ENCODE measurements at places on chromosomes 5 and 9.

- no peak for DNase-seq
Observed at GRCh38 chr5:1270933-1271914, 23.6 kb downstream of the TERT start.

GRCh38 chr5:90844931-90845330 is 286.3 kb downstream of the ADGRV1 start:
- DNase-seq: no peak

GRCh38 chr5:158917731-158918130 is 182.0 kb downstream of the EBF1 start:
- DNase-seq: no peak

DNA sequence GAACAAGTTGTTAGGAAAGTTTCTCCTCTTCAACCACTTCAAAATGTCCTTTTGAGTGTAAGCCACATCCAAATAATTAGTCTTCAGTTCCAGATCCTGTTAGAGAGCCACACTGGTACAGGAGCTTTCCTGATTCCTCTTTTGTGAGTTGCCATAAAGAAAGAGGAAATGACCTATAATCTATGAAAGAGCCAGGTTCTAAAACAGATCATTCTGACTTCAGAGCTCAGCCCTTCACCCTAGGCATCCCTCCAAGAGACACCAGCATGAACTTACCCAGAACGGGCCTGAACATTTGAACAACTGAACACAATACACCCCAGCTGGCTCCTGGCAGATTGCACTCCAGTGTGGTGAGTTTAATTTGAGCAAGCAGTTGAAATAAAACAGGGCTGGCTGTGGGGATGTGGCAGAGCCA is 25.7 kb downstream of the SLC1A1 start:
- no peak for DNase-seq

DNA sequence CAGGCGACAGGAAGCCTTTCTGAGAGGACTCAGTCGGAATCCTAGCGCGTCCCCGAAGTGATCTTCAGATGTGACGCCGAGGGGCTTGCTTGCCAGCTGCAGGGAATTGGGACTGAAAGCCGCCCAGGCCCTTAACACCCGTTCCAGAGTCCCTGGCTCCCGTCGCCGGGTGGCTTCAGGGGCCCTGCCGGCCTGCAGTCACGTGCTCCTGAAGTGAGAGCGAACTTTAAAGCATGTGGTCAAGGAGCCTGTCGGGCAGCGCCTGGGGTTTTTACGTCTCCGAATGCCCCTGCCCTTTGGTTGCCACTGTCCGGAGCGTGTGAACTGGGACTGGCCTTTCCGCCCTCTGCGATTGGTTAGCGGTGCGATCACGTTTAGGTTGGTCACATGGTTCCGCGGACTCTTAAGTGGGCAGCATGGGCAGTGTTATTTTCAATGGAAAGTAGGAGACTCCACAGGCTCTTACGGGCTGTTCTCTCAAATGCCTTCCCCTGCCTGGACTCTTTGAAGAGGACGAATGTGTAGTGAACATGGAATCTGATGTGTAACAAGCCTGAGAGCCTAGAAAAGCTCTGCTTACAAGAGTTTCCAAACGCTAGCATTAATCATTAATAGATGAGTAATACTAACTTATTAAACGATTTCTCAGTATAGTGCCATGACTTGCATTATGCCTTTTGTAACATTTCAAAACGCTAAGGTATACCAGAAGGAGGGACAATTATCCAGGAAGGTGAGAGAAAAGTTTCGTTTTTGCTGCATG is 1.9 kb downstream of the VLDLR start:
- DNase-seq: no peak

- DNase-seq: no peak
Observed at GRCh38 chr5:137136991-137137632, 362.0 kb downstream of the SPOCK1 start.

DNA sequence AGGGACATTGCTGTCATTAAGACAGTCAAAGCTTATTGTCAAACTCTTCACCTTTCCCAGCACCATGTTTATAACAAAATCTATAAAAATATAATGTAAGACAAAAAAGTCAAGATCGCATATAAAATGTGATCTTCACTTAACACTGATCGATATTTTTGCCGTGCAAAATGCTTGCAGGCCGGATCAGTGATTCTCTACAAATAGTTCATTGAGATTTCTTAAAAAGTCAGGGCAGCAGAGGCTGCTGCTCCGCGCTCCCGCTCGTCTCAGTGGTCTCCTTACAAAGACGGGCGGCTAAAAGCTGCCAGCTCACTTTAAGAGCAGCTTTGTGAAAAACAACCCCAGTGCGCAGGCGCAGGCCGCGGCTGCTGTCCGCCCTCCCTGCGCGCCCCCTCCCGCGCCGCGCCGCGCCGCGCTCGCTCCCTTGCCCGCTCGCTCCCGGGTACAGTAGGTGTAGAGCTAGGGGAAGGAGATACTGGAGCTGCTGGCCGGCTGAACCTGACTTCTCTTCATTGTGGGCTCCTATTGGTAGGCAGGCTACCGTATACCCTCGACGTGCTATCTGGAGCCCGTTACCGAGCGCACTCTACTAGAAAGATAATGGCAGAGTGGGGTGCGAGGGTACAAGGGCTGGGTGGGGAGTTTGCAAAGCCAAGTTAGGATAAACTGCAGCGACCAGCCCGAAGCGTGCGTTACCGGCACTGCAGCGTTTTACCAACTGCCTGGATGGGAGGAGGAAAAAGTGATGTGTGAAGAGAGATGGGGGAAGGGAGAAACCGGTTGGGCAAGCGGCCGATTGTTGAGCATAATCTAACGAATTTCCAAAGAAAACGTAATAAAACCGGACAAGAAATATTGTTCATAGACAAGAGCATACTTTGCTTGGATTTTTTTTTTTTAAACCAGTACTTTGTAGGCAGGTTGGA is at the start of gene ARRDC3:
ARRDC3 (minus strand) TSS at position 291 of the 929 bp plus-strand sequence; CDS start at position 66, 225 bp downstream.
- peak; percentile 81 for DNase-seq

DNA sequence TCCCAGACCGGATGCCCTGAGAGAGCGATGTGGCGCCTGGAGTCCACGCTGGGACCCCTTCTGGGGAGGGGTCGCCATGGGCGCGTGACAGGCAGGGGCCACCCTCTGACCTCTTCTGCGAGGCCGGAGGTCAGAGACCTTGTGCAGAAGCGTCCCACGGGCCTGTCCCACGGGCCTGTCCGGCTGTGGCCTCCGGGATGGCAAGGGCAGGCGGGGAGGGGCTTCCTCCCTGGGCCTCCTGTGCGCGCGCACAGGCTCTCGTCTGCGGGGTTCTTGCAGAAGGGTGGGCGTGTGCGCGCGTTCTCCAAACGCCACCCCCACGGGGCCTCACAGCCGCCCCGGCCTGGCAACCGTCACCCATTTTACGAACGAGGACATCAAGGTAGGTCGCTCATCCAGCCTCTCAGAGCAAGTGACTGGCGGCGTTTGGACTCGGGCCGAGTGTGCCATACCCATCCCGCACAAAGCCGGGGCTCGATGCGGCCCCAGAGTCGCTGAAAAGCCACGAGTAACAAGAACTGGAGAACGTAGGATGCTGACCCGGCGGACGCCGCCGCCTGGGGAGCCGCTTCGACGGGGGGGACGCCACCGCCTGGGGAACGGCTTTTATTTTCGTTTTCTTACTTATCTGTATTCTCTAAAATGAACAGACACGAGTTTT is 897 bp downstream of the AHRR start:
- DNase-seq: no peak

DNA sequence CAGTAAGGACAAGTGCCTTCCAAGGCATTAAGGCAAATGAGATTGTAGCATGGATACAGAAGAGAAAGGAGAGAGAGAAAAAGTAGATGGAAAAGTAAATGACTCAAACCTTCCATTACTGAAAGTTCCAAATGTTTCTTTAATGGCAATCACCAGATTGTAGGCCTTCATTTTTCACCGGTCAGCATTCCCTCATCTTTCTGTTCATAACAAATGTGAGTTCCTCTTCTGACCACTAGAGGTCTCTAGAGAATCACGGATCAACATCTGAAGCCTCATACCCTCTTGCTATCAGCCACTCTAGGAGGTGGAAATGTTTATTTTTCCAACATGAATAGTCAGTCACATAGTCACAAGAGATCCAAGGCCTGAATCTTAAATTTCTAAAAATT is 73.6 kb upstream of the RPS23 start:
- DNase-seq: peak; percentile 20

DNA sequence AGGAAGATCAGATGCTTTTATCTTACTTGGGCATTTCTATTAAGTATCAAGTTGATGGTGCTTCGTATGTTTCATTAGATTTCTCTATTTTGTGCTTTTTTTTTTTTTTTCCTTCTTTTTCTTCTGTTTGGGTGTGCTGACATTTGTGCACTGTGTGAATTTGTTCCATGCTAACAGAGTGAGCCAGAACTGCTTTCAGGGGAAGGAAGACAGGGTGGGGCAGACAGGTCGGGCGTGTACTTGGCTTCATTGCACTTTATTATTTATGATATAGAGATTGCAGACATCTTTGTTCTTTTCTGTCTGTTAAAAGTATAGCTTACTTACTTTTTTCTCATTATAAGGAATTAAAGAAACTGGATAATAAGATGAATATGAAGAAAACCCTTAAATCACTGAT is 112.2 kb downstream of the FGF18 start:
- no peak for DNase-seq
